Temporal lobe (tissue), 4 donors: ENCODE measurements at places on chromosomes 7 and 10. TPM values are rescaled to one million over a fixed set of nuclear protein-coding genes. Genes with fewer than 3 reads are reported as not detected.

The CACNA2D1 gene
- total RNA-seq = 219 TPM

The PDZD7 gene
- 3.2 TPM for total RNA-seq

The TMEM140 gene
- 0.49 TPM for total RNA-seq

The OR2A7 gene
- total RNA-seq = 0.74 TPM

The WEE2 gene
- total RNA-seq = 0.49 TPM

The ITIH5 gene
- total RNA-seq = 14.3 TPM

The ITGB8 gene
- 87.0 TPM for total RNA-seq

The CYP26C1 gene
- total RNA-seq = 0.25 TPM

The SSC4D gene
- total RNA-seq = 1.2 TPM

The GRM3 gene
- total RNA-seq = 86.5 TPM

The POLR3A gene
- total RNA-seq = 39.6 TPM

The TAF5 gene
- total RNA-seq = 10.1 TPM

The DLD gene
- 55.1 TPM for total RNA-seq

The NEURL1 gene
- 26.8 TPM for total RNA-seq

The CC2D2B gene
- total RNA-seq = 0.98 TPM

The RNF148 gene
- 0.25 TPM for total RNA-seq

The FAM180A gene
- not detected for total RNA-seq

The MRLN gene
- 0.49 TPM for total RNA-seq

The PNLIP gene
- not detected for total RNA-seq

The CTAGE4 gene
- total RNA-seq = 0.25 TPM

The SLC26A3 gene
- total RNA-seq = not detected

The C7orf57 gene
- total RNA-seq = 1.2 TPM

The GIMAP6 gene
- 2.7 TPM for total RNA-seq

The CPA1 gene
- not detected for total RNA-seq

The TMEM213 gene
- not detected for total RNA-seq

The KCNK18 gene
- total RNA-seq = not detected

The NUTM2B gene
- total RNA-seq = 0.74 TPM

The BAIAP2L1 gene
- total RNA-seq = 0.25 TPM

The GHITM gene
- 111 TPM for total RNA-seq

The ZNF786 gene
- 11.6 TPM for total RNA-seq

The CXCL12 gene
- total RNA-seq = 15.0 TPM

The GNAT3 gene
- not detected for total RNA-seq

The AKR1B15 gene
- total RNA-seq = not detected

The METTL2B gene
- total RNA-seq = 25.1 TPM

The SLC26A4 gene
- 3.4 TPM for total RNA-seq

The TRA2A gene
- 60.7 TPM for total RNA-seq

The PRSS37 gene
- total RNA-seq = not detected

The MCM10 gene
- total RNA-seq = 2.0 TPM

The DGKI gene
- 92.0 TPM for total RNA-seq

The OR6V1 gene
- not detected for total RNA-seq

The ITIH2 gene
- 8.4 TPM for total RNA-seq

The TBATA gene
- total RNA-seq = not detected

The XRCC2 gene
- 2.2 TPM for total RNA-seq

The CD36 gene
- total RNA-seq = 6.6 TPM

The DLX5 gene
- 3.4 TPM for total RNA-seq

The PPP3CB gene
- total RNA-seq = 168 TPM

The CRYGN gene
- total RNA-seq = 0.25 TPM

The CRHR2 gene
- 0.98 TPM for total RNA-seq

The AGAP3 gene
- 65.9 TPM for total RNA-seq

The MTERF1 gene
- 16.7 TPM for total RNA-seq

The OSBPL3 gene
- 3.9 TPM for total RNA-seq
